ENCODE measurements at places on chromosomes 12 and 14.

- no peak for DNase-seq
These were observed 109.6 kb downstream of the EML5 start for GRCh38 chr14:88683119-88683518.

GRCh38 chr14:42429401-42429800 lies 822.7 kb downstream of the LRFN5 start:
- no peak for DNase-seq

GRCh38 chr14:100604709-100605108 lies 17.5 kb upstream of the BEGAIN start:
- DNase-seq: no peak

DNA sequence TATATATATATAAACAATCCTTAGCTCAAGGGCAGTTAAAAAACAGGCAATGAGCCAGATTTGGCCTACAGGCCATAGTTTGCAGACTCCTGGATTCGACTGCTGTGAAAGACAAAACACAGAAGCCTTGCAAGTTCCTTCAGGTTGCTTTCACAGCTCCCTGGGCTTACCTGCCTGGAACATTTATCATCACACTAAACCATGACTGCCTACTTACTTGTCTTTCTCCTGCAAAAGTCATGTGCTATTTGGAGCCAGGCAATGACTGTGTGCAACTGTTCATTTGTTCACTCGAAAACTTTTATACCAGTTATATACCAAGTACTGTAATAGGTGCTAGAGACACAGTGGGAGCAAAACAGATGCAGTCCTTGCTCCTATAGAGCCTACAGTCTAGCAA lies 2.2 kb upstream of the RPS6KA5 start:
- DNase-seq: no peak

DNA sequence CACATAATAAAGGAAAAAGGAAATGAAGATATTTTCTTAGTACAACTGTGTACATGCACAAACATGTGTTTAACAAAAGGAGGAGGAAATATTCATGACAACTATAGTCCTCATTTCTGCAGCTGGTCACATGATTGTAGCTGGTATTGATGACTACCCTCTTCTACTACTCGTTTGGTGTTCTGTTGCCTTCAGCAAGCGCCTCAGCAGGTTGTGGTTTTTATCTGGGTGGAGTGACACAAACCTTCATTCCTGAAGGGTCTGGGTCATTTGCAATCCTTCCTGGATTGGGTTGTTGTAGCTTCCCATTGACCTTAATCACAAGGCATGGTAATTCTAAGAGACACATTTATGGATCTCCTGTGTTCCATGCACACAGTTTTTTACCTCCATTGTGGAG lies 1009.9 kb upstream of the USP15 start:
- no peak for DNase-seq

GRCh38 chr14:23862513-23862912 lies 91.1 kb upstream of the DHRS4 start:
- DNase-seq: no peak

DNA sequence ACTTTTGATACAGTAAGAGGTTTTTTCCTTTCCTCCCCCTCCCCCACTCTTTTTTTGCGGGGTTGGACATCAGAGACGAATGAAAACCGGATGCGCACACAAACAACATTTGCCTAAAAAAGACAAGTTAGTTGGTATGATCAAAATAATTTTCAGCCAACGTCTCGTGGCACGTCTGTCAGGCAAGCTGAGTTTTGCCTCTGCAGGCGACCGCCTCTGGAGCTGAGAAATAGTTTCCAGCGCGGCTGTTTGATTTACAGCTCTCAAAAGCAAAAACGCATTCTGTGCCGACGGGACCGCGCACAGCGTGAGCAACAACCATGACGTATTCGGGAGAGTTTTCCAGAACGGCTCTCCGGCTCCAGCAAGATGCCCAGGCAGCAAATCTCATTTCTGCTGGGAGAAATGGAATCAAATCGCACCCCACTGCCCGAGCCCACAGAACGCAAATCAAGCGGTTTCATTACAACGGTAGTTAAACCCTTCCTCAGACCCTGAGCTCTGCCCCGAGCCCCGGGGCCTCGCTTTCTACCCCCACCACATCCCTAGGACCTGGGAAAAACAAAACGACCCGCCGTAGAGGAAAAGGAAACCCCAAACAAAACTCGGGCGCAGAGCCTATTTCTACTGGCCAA lies 14.2 kb upstream of the CALM1 start:
- no peak for DNase-seq

- peak; percentile 85 for DNase-seq
These were observed at the start of gene SIX1 for GRCh38 chr14:60648934-60649874. Gene SIX1 (minus strand): TSS chr14:60649477. CDS start chr14:60649189, 288 bp downstream.

GRCh38 chr14:76236172-76237130 lies 84.7 kb downstream of the GPATCH2L start:
- no peak for DNase-seq

DNA sequence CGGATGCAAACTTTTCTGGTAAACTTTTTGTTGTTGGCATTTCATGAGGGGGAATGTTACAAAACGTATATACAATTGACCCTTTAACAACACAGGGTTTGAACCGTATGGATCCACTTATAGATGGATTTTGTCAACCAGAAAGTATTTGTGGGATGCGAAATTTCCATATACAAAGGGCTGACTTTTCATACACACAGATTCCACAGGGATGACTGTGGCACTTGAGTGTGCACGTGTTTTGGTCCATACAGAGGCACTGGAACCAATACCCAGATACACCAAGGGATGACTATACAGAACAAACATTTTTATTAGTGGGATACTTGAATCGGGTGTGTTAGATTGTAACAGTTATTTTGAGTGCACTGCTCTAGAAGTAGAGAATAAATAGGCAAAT lies 29.8 kb upstream of the CCT2 start:
- DNase-seq: peak; percentile 94

GRCh38 chr14:93987815-93988476 lies 9.2 kb upstream of the CCDC197 start:
- DNase-seq: no peak

GRCh38 chr12:107126796-107127481 lies 33.6 kb upstream of the CRY1 start:
- no peak for DNase-seq

DNA sequence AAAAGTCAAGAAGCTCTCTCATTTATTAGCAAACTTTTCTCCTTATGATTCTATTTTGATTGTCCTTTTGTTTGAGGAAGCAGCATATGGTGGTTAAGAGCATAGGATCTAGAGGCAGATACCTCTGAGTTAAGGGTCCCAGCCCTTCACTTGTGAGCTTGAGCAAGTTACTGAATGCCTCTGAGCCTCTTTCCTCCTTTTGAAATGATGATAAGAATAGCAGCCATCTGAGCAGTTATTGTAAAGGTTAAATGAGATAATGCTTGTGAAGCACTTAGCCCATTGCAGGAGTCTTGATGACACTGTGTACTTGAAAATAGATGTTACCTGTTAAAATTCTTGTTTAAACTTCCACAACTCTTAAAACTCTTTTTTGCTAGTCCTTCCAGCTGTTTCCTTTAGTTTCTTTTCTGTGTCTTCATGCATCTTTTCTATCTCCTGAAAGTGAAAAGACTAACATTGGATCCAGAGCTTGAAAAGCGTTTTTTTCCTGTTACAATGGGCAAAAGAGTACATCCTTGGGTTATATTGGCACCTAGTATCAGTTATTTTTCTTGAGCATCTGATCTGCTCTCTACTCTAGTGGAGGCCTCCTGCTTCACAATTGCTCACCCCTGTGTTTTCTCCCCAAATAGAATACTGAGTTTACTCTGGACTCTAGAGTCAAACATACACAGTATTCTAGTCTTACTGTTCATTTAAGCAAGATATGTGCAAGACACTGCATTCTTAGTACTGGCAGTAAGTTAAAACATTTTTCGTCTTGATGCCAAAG lies 3.1 kb downstream of the HIF1A start:
- no peak for DNase-seq

- DNase-seq: no peak
These were observed 36.7 kb downstream of the CFAP54 start for GRCh38 chr12:96526110-96526509.

DNA sequence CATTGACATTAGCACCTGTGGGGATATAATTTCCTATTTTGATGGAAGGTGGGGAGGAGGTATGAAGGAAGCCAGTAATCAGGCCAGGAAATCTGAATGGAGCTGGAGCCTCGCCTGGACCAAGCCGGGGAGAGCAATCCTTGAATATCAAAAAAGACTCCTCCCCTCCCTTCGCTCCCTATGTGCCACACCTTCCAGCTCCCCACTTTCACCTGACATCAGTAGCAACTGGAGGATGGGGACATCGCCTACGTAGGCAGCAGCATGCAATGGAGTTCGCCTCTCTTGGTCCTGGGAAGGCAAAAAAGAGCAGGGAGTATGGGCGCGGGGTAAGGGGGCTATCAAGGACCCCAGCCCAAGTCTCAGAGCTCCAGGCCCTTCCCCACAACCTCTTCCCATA lies 1.1 kb downstream of the ANKRD52 start:
- DNase-seq: no peak

- no peak for DNase-seq
These were observed 20.9 kb downstream of the HNRNPC start for GRCh38 chr14:21248338-21248737.

GRCh38 chr12:20368651-20369304 lies 441 bp downstream of the PDE3A start:
- DNase-seq: no peak

GRCh38 chr12:108449478-108449877 lies 65.6 kb upstream of the FICD start:
- DNase-seq: no peak

DNA sequence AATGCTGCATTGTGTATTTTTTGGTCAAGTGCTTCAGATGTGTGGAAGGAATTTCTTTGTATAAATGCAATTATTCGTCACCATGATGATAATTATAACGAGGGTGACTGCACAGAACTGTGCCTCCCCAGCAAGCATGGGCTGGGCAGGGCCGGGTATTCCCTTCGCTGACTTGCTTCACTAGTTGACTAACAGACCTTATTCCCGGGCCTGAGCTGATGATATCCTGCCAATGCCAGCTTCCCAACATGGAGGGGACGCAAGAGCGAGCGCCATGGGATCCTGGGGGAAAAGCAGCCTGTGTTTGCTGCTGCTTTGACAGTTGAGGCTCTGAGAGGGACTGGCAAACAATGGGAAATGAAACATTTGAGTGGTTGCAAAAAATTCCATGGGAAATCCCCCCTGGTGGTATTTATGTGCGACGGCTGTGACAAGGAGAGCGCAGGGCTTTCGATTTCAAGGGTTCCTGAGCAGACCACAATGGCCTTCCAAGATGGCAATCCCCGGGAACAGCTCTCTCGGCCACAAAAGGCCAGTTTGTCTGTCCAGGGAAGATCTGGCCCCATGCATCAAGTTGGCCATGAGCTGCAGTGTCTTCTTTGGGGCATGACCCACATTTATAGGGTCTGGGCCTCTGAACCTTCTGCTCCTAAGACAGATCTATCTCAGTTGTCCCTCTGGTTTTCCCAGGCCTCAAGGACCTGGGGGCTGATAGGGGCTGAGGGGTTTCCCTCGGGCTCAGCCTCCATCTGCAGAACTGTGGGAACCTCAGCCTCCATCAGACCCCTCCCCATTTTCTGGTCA lies 21.9 kb upstream of the MAP1LC3B2 start:
- DNase-seq: no peak
